Memory B cell (primary cell): ENCODE measurements at places on chromosomes 5 and 9.

GRCh38 chr5:132750471-132751230 is 3.4 kb downstream of the CCNI2 start:
- no peak for DNase-seq
- no peak overlapping the region for H3K4me3 ChIP-seq
- H3K4me1 ChIP-seq = peaks cover 8% of the 10 kb centered on the region
- no peaks in the 10 kb centered on the region for H3K27me3 ChIP-seq
- H3K27ac ChIP-seq = peak overlapping the region; percentile 79
- H3K36me3 ChIP-seq = no peaks in the 10 kb centered on the region

DNA sequence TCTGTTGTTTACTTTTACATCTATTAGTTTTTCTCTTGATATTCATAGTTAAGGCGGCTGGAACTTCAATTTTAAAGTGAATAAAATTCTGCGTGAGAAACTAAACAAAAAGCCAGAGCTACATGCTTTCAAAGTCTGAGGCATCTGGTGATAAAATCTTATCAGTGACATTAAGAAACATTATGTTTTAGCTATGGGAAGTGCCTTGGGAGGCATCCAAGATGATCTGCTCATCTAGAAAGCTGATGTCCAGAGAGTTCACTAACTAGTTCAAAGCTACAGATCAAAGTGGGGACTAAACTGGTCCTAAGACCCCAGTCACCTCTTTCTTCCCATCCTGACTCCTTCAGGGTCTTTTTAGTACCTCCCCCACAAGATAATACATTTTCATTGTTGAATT is 37.2 kb downstream of the MRPS27 start:
- no peak overlapping the region for H3K27ac ChIP-seq
- H3K4me3 ChIP-seq = no peak overlapping the region
- DNase-seq = no peak
- peaks cover 20% of the 10 kb centered on the region for H3K36me3 ChIP-seq
- peaks cover 15% of the 10 kb centered on the region for H3K4me1 ChIP-seq

DNA sequence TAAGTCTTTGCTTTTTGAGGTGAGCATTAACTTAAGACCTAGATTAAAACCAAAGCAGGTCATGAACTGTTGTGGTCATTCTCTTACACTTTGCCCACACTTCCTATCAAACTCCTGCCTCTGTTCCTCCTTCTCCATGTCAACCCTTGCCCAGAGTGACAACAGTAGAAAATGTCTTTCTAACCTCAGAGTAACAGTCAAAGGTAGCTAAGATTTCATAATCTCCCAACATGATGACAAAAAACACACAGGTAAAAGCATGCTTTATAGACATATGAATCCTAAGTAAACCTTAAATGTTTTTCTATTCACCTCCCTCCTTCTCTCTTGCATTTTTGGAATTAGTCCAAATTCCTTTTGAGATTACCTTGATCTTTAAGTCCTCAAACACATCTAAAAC is 422.3 kb downstream of the SPATA31D1 start:
- no peak overlapping the region for H3K27ac ChIP-seq
- no peaks in the 10 kb centered on the region for H3K36me3 ChIP-seq
- no peak for DNase-seq
- no peaks in the 10 kb centered on the region for H3K27me3 ChIP-seq
- no peaks in the 10 kb centered on the region for H3K4me1 ChIP-seq
- no peak overlapping the region for H3K4me3 ChIP-seq

GRCh38 chr5:35894131-35894530 is 37.4 kb downstream of the IL7R start:
- DNase-seq = no peak
- H3K27ac ChIP-seq = no peak overlapping the region
- H3K27me3 ChIP-seq = peaks cover 1% of the 10 kb centered on the region
- H3K36me3 ChIP-seq = no peaks in the 10 kb centered on the region
- H3K4me1 ChIP-seq = no peaks in the 10 kb centered on the region
- H3K4me3 ChIP-seq = no peak overlapping the region

DNA sequence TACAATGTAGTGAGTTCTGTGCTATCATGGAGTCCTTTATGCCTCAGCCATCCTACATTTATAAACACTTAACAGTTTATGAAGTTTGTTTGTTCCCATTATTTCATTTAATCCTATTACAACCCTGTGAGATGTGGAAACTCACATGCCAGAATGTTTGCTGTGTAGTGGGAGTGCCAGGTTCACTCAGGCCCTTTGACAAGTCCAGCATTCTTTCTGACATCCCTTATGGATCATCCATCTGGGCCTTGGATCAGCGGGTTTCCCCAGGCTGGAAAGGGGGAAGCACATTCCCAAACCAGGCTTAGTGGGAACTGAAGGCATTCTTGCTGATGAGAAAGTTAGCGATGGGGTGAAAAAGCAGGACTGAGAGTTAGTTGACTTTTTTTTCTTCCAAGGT is 128.1 kb upstream of the OTULINL start:
- no peak overlapping the region for H3K27ac ChIP-seq
- no peak overlapping the region for H3K4me3 ChIP-seq
- H3K36me3 ChIP-seq = peaks cover 34% of the 10 kb centered on the region
- no peak for DNase-seq
- no peaks in the 10 kb centered on the region for H3K27me3 ChIP-seq

DNA sequence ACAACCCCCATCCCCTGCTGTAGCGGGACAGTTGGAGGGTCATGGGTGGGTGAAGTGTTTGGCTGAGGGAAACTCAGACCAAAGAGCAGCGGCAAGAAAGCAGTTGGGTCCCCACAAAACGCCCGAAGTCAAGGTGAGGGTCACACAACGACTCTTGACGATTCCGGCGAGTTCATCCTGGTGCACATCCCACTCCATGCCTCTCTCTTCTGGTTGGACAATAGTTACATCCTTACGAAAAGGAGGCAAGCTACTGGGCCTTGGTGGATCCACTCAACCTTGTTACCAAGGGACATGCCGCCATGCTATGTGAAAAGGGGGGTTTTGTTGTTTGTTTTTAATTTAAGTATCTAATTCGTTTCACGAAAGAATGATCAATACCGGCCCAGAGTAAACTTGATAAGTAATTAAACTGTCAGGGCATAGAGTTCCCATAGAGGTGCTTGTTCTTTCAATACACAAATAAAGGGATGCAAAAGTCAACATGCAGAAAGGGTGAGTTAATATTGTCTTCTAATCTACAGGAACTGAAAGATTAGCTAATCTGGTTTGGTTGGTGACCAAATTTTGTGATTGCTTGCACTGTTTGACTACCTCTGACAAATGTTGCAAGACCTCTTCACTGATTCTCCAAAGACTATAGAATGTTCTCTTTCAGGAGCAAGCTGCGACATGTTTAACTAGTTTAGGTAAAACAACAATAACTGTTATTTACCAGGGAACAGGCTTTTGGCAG is 732 bp upstream of the SMIM15 start:
- peaks cover 13% of the 10 kb centered on the region for H3K4me1 ChIP-seq
- H3K4me3 ChIP-seq = peak overlapping the region; percentile 94
- H3K27me3 ChIP-seq = no peaks in the 10 kb centered on the region

GRCh38 chr5:126274763-126275125 is 148.5 kb upstream of the GRAMD2B start:
- no peaks in the 10 kb centered on the region for H3K27me3 ChIP-seq
- DNase-seq = no peak
- H3K4me3 ChIP-seq = no peak overlapping the region
- no peak overlapping the region for H3K27ac ChIP-seq

- H3K36me3 ChIP-seq = no peaks in the 10 kb centered on the region
- no peaks in the 10 kb centered on the region for H3K4me1 ChIP-seq
- no peak overlapping the region for H3K27ac ChIP-seq
- no peak for DNase-seq
- H3K27me3 ChIP-seq = no peaks in the 10 kb centered on the region
- H3K4me3 ChIP-seq = no peak overlapping the region
These were observed 23.5 kb upstream of the IL7R start for GRCh38 chr5:35833224-35833623.

DNA sequence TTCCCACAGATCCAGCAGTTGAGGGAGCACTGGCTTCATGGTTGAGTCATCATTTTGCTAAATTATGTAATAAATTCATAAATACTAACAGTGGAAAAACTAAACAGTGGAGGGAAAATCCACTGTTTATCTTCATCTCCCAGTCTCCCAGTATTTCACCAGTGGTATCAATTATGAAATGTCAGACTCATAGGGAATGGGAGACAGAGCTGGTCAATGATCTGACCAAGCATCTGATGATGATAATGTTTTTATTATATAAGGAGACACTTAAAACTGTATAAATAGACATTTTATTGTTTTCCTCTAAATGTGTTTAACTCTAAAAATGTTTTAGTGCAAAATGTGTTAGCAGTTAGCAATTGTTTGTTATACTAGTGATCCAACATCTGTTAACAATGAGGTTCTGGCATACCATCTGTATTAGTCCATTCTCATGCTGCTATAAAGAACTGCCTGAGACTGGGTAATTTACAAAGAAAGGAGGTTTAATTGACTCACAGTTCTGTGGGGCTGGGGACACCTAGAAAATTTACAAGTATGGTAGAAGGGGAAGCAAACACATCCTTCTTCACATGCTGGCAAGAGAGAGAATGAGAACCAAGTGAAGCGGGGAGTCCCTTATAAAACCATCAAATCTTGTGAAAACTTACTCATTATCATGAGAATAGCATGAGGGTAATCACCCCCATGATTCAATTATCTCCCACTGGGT is 11.8 kb upstream of the REEP5 start:
- H3K27me3 ChIP-seq = no peaks in the 10 kb centered on the region
- H3K36me3 ChIP-seq = no peaks in the 10 kb centered on the region
- no peak for DNase-seq
- H3K27ac ChIP-seq = no peak overlapping the region
- H3K4me1 ChIP-seq = peaks cover 24% of the 10 kb centered on the region
- no peak overlapping the region for H3K4me3 ChIP-seq

GRCh38 chr9:92185681-92186080 is 70.5 kb upstream of the SPTLC1 start:
- H3K4me3 ChIP-seq = no peak overlapping the region
- H3K27ac ChIP-seq = no peak overlapping the region
- H3K27me3 ChIP-seq = peaks cover 21% of the 10 kb centered on the region
- no peaks in the 10 kb centered on the region for H3K36me3 ChIP-seq
- no peak for DNase-seq

DNA sequence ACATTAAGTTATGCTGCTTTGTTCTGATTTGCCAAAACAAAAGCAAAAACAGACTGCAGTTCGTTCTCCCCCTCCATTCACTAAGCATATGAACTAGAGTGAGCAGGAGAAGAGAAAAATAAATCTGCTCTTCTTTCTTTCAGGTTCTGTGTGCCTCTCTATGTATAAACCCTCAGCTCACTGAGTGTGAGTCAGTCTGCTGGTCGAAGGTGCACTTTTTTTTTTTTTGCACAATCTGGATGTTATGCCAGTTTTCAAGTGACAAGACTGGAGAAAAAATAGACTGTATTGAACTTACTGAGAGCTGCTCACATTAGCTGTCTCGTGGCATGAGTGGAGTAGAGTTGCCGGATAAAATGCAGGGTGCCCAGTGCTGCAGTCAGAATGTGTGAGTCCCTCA is 244.6 kb upstream of the ATP10B start:
- no peak overlapping the region for H3K27ac ChIP-seq
- no peaks in the 10 kb centered on the region for H3K36me3 ChIP-seq
- no peak for DNase-seq
- H3K4me3 ChIP-seq = no peak overlapping the region
- H3K27me3 ChIP-seq = no peaks in the 10 kb centered on the region
- no peaks in the 10 kb centered on the region for H3K4me1 ChIP-seq

DNA sequence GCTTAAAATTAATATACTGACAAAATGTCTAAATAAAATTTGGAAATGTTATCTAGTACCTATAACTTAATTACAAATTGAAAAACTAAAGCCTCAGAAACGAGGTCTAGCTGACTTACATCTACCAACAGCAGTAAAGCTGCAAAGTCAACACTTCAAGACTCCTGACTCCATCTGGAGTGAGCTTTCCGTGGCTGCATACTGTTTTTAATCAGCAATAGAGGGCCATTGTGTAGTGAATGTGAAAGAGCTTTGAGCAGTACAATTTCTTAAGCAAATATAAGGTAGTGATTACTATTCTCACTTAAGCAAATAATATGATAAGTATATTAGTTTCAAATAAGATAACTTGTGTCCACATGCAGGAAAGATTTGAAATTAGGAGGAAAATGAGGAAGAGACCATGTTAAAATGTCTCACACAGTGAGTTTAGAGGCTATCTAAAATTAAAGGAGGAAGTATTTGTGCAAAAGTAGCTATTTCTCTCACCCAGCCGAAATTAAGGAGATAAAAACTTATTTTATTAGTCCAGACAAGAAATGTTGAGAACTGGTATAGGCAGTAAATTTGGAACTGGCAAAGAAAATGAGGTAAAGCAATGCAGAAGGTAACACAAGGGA is 6.4 kb downstream of the SPINK6 start:
- no peak for DNase-seq
- no peak overlapping the region for H3K4me3 ChIP-seq
- H3K36me3 ChIP-seq = no peaks in the 10 kb centered on the region
- peaks cover 2% of the 10 kb centered on the region for H3K27me3 ChIP-seq
- no peak overlapping the region for H3K27ac ChIP-seq
- no peaks in the 10 kb centered on the region for H3K4me1 ChIP-seq

GRCh38 chr9:128396970-128397613 is 23.6 kb upstream of the CERCAM start:
- peaks cover 3% of the 10 kb centered on the region for H3K4me1 ChIP-seq
- DNase-seq = no peak
- peaks cover 7% of the 10 kb centered on the region for H3K36me3 ChIP-seq

DNA sequence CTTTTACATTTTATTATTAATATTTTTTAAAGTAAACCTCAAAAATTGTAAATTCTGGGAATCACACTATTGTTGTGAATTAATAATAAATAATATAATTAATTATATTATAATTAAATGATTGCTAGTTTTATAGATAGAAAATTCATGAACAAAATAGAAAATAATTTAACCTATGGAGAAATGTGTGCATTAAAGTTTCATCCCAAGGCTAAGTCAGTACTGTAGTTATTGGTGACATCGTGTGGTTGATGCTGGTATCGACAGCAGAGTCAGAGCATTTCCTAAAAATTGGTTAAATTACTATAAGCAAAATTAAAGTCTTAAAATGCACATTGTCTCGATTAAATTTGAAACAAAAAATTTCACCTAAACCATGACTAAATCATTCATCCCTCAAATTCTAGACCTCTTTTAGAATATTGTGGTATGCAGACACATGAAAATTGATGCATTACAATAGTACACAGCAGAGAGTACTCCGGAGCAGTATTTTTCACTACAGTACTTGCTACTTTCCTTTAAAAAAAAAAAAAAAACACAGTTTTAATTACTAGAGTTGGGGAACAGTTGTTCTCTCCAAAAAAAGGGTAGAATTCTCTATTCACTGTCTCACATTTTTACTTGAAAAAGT is 73.9 kb downstream of the RORB start:
- no peaks in the 10 kb centered on the region for H3K4me1 ChIP-seq
- H3K27ac ChIP-seq = no peak overlapping the region
- DNase-seq = no peak
- H3K36me3 ChIP-seq = no peaks in the 10 kb centered on the region

- no peaks in the 10 kb centered on the region for H3K36me3 ChIP-seq
- no peaks in the 10 kb centered on the region for H3K4me1 ChIP-seq
- no peak for DNase-seq
- H3K27me3 ChIP-seq = peaks cover 4% of the 10 kb centered on the region
- no peak overlapping the region for H3K27ac ChIP-seq
These were observed 168.1 kb downstream of the EFNA5 start for GRCh38 chr5:107502676-107503060.

GRCh38 chr5:83097689-83098231 is 20.4 kb downstream of the XRCC4 start:
- no peaks in the 10 kb centered on the region for H3K27me3 ChIP-seq
- no peak overlapping the region for H3K4me3 ChIP-seq
- no peak overlapping the region for H3K27ac ChIP-seq
- peaks cover 10% of the 10 kb centered on the region for H3K36me3 ChIP-seq
- no peak for DNase-seq
